Activated naive CD4-positive, alpha-beta T cell treated with anti-CD3 and anti-CD28 coated beads, Interleukin-2, amount 50 U/mL, for 16 hours (primary cell): ENCODE measurements at places on chromosomes 1 and 21.

- no peak for DNase-seq
These were observed 15.5 kb downstream of the DIPK1A start for GRCh38 chr1:92945748-92946270.

DNA sequence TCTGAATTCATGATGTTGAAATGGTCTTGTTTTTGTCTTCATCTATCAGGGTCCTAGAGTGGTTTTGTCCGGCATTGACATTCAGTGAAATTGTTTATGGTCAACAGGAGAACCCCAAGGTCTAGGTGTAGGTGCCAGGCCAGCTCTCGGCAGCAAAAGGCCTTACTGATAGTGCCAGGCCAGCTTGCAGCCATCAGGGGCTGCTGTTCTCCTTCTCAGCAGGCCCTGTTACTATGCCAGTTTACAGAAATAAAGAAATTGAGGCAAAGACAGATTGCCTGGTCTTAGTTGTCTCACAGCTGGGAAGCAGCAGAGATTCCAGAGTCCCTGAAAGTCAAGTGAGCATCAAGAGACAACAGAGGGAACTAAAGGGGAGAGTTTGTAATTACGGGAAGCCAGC, 12.0 kb downstream of the HMGB4 start:
- DNase-seq, result no peak

GRCh38 chr1:68375919-68376318, 73.8 kb downstream of the RPE65 start:
- no peak for DNase-seq

DNA sequence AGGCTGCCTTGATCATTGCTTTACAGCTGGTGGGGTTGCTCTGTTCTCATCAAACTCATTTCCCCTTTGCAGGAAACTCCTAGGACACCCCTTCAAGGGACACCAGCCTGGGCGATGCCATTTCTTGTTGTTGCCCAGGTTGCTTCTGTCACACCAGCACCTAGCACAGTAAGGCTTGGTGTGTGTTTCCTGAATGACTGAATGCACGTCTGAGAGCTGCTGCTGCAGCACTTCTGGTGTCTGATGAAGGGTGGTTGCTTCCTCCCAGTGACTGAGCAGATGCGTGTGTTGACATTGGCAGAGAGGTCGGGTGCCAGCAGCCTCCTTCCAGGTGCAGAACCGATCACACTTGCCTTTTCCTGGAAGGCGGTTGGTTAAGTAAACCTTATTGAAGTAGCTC, 477.4 kb downstream of the CAMTA1 start:
- no peak for DNase-seq

DNA sequence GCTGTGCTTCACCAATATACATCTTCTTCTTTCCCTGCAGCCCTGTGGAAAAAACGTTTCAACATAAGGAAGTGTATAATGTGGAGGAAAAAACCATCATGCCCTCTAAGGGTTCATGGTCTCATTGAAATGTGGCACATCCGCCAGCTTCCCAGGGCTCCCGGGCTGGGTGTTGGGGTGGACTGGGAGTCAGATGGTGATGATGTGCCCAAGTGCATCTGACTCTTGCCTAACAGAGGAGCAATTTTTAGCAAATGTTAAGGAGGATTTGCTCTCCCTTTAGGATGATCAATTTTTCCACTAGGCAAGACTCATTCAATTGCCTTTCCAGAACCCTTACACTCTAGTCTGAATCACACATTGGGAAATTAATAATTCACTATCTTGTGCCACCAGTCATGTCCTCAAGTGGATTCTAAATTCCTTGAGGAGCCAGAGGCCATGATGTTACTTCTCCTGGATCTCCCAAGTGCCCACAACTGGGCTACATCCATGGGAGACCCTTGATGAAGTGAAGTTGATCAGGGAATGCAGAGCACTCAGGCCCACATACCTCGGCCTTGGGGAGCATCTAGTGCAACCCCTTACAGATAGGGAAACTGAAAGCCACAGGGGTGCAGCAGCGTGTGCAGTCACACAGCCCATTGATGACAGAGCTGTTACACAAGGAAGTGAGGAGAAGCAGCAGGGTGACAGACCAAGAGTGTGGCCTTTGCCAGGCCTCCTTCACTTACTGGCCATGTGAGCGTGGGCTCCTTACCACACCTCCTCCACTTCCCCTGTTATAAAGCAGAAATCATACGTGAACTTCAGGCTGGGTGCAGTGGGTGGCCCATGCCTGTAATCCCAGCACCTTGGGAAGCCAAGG, 100.0 kb upstream of the SLC44A3 start:
- DNase-seq, result no peak

- DNase-seq, result no peak
These were observed 34.2 kb upstream of the PBX1 start for GRCh38 chr1:164524810-164525209.

- DNase-seq, result no peak
These were observed 111.7 kb downstream of the GLUL start for GRCh38 chr1:182279724-182280503.

- no peak for DNase-seq
These were observed 47.4 kb downstream of the SLC30A10 start for GRCh38 chr1:219880765-219881457.

DNA sequence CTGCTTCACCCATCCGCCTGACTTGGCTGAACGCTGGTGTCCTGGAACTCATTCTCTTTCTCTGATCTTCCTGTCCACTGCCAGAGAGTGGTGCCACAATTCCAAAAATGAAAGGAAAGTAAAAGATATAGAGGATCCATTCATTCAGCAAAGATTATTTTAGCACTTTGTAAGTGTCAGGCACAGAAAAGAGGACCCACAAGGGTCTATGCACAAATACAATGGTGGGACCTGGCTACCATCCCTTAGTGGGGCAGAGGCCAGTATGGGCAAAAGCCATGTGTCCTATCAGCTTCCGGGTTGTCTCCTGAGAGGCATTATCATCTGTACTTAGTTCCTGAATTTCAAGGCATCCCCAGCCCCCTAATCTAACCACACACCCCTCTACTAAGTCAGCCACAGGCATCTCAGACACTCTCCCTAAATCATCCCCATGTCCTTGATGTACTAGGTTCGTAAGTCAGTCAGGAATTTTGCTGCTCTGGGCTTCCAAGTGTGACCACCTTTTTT, 19.0 kb downstream of the SSR2 start:
- DNase-seq, result no peak

DNA sequence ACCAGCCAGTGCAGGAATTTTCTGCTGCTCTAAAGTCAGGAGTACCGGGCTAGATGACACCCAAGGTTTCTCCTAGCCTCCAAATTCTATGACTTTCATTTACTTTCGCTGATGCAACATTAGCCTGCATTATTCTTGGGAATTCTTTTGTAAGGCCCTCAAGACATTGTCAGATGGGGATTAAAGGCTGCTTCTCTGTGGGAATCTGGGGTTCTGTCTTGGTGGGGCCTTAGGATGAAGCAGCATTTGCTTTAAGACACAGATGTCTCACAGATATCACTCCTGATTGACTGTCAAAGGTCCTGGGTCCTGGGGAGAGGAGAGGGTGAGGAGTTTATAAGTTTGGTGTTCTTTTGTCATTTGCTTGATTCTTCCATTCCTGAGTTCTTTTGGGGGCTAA, 11.6 kb downstream of the PKP1 start:
- DNase-seq, result no peak

DNA sequence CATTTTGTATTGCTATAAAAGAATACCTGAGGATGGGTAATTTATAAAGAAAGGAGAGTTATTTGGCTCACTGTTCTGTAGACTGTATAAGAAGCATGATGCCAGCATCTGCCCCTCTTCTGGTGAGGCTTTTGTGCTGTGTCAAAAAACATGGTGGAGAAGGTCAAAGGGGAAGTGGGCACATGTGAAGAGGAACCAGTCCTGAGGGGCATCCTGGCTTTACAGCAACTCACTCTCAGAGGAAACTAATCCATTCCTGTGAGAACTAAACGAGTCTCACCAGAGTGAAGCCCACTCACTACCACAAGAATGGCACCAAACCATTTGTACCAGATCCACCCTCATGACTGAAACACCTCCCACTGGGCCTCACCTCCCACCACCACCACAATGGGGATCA, 18.8 kb upstream of the SELP start:
- no peak for DNase-seq

GRCh38 chr1:111509997-111510375, 6.6 kb upstream of the ADORA3 start:
- no peak for DNase-seq

DNA sequence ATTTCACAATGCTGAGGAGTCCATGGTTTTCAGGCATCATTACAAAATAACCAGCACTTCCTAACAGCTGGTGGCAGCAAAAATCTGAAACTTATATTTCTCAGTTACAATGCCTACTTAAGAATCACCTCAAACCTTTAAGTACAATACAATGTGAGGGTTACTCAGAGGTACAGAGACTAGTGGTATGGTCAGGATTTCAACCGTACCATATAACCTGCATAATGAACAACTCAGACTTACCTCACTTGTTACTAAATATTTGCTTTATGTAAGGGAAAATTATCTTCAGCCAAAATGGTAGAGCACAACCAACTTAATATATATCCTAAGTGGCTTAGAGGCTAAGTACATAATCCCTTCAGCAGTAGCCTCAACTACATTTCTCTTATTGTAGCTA, 344.5 kb downstream of the SMYD3 start:
- DNase-seq, result no peak

- DNase-seq, result no peak
These were observed 3.2 kb upstream of the NBPF3 start for GRCh38 chr1:21436488-21437340.

GRCh38 chr21:36647279-36648093, 51.4 kb upstream of the SIM2 start:
- no peak for DNase-seq

DNA sequence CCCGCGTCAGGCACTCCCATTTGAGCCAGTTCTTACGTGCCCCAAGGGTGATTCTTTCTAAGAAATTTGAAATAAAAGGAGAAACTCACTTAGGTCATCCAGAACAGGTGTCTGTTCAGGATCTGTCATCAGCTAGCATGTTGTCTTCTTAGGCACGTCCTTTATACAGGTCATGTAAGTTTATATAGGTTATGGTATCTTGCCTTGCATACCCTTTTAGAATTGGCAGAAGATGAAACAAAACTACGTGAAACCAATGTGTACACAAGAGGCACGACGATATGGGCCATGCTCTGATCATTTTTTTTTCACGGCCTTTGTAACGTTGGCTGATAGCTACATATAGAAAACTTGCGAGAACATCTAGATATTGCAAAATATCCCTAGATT, 579 bp upstream of the GTF2B start:
- no peak for DNase-seq

GRCh38 chr1:11031624-11032262, 15.3 kb downstream of the MASP2 start:
- no peak for DNase-seq

DNA sequence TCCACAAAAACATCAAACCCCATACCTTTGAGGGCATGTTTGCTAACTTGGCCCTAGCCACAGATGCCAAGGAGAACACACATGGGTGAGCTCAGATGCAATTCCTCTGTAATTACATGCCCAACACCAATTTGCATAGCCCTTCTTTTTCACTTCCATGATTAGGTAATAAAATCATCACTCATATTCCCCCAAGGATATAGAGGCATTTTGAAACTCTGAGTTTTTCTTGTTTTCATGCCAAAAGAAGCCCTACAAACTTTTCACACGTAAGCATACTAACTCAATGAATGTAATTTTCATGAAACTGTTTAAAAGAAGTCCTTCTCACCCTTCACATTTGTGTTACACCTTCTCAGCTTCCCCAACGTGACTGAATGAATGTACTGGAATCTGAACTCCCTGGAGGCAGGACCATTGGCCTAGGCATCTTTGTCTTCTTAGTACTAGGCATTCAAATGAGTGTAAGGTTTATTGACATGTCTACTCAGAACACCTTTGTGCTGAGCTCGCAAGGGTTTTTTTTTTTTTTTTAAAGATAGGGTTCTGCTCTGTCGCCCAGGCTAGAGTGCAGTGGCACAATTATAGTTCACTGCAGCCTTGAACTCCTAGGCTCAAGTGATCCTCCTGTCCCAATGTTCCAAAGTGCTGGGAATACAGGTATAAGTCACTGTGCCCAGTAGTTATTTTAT, 31.0 kb downstream of the FBXO42 start:
- DNase-seq, result no peak
